ENCODE measurements at places on chromosomes 7 and 10.

GRCh38 chr10:28754930-28755718 is 77.8 kb downstream of the BAMBI start:
- peak; percentile 49 for DNase-seq

- DNase-seq, result no peak
These were observed 111.0 kb downstream of the TCF7L2 start for GRCh38 chr10:113061054-113061430.

DNA sequence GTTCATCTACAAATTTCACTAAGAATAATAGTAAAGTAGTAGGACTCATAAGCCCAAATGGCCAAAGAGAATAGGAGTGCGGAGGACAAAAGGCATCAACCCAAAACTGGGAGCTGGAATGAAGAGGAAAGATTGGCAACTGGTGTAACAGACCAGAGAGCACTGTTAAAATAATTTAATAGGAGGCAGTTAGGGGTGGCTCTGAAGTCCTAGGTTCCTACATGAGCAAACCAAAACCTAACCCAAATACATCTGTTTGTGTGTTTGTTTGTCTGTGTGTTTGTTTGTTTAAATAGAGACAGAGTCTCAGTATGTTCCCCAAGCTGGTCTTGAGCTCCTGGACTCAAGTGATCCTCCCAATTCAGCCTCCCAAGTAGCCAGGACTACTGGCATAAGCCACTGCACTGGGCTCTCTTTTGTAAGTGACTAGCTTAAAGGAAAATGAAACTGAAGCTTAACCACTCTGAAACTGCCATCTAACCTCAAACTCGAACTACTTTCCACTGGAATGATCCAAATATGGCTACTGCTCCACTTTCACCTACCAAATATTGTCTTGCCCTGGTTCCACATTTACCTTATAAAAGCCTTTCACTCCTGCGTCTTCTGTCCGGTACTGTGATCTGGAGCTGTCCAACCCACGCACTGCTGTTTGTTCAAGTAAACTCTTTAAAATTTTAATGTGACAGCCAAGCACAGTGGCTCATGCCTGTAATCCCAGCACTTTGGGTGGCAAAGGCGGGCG is 94.9 kb downstream of the AKR1D1 start:
- no peak for DNase-seq

GRCh38 chr7:53656881-53657280 is 621.4 kb downstream of the POM121L12 start:
- no peak for DNase-seq

DNA sequence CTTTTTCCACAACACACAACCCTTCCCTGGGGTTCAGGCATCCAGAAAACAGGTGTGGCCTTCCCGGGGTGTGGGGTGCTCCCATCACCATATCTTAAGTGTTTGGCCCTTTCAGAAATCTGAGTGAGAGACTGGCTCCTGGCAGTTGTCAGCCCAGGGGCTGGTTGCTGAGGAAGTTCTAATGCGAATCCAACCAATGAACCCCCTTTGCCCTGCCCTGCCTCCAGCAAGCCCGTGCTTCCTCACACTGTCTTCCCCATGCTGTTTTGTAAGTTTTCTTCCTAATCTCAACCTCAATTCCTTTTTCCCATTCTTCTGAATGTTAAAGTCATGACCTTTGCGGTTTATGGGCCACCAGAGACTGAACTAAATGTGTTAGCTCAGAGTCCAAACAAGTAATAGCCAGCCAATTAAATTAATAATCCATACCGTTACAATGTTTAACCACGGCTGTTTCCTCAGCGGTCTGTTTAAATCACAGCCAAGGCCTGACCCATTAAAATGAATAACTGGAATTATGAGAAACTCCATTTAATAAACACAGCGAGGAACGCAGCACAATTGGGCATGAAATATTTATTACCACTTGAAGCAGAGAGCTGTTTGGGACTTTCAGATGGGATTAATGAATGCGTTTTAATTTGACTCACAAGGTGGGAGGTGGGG is 90.9 kb upstream of the TCF7L2 start:
- DNase-seq, result no peak

GRCh38 chr7:33965183-33965744 is 59.9 kb downstream of the BMPER start:
- DNase-seq, result no peak

DNA sequence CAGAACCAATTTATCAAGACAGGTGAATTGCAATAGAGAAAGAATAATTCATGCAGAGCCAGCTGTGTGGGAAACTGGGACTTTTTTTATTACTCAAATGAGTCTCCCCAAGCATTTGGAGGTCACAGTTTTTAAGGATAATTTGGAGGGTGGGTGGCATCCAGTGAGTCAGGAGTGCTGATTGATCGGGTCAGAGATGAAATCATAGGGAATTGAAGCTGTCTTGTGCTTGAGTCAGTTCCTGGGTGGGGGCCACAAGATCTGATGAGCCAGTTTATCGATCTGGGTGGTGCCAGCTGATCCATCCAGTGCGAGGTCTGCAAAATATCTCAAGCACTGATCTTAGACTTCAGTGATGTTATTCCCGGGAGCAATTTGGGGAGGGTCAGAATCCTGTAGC is 9.9 kb upstream of the MYO1G start:
- DNase-seq, result no peak

DNA sequence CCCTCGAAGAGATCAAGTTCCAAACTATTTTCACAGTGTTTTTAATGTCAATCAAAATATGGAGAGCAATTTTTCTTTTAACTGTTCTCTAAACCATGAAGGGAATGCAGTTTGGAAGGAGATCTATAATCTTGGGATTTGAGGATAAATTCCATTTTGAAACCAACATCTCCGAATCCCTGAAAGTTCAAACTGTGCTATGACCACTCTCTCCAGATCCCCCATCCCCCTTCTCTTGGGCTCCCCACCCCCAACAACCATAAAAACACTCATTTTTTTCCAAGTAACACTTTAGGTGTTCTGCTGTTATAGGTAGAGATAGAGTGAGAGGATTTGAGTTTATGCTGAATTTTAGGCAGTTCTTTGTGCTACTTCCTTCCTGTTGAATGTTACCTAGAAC is 1.7 kb downstream of the CALD1 start:
- no peak for DNase-seq

- no peak for DNase-seq
These were observed 32.4 kb downstream of the NSUN6 start for GRCh38 chr10:18619016-18619415.

DNA sequence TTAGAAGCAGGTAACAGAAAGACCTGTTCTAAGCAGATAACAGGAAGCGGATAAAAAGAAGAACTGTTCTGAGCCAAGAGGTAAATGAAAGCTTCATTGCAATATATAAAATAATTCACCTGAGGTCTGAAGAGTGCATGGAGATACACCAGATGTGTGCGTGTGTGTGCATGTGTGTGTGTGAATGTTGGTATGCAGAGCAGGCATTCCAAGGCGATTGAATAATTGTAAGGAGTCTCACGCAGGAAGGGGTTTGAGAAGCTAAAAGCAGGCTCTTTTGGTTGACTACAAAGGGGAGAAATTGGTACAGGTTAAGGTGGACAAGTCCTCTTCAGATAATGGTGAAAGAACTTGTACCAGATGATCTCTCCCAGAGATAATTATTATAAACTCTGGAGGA is 450.6 kb downstream of the DNAJB9 start:
- DNase-seq, result no peak

Measured in HTR-8/SVneo (cell line).